CD8-positive, alpha-beta memory T cell (primary cell): ENCODE measurements at places on chromosomes 6 and 20. TPM values are rescaled to one million over a fixed set of nuclear protein-coding genes. Genes with fewer than 3 reads are reported as not detected.

DNA sequence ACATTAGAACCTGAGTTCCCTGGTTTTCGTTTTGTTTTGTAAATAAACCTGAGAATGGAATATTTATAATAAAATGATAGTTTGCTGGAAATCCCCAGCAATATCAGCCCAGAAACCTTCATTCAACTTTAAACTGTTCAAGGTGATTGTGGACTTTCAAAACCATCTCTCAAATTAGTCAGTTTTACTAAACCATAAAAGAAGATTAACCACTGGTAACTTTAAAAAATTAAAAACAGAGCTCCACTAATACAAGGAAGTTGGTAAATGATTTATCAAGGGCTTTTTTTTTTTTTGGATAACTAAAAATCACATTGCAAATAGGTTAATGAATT, 10.0 kb downstream of the MBOAT1 start:
- no peak for DNase-seq

GRCh38 chr20:44014807-44015732, 100.4 kb downstream of the TOX2 start:
- DNase-seq: no peak

DNA sequence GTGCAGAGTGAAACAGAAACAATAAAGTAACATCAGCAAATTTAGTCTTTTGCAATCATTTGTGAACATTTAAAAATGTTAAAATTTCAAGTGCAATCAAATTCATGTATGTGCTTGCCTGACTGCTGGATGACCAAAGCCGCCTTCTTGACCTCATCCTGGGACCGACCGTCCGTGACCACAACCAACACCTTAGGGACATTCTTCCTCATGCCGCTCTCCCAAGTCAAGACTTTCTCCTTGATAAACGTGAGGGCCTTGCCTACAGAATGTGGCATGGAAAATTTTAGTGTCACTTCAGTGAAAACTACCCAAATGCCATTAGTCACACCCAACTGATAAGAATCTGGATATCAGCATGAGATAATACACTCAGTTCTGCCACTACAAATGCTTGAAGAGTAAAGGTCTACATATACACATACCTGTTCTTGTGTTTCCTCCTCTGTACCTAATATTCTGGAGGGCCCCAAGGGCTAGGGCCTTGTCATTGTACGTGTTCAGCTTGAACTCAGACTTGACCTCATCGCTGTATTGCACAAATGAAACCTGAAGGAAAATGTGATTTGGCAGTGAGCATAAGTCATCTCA, 86.8 kb downstream of the COL12A1 start:
- no peak for DNase-seq

DNA sequence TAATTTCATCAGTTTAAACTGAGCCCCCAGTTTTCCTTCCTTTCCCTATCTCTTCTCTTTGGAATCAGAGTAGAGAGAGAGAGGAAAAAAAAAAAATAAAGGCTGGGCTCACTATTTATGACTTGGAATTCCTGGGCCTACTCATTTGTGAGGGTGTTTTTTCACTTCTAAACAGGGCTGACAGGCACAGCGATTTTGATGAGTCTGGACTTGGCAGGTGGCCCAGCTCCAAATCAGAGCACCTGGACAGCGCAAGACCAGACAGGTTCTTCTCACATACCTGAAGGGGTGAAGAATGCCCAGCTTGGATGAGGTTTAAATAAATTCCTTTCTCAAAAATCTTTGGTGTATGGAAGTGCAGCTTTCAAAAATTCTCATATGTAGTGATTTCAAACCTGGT, 122.2 kb downstream of the KIF13A start:
- DNase-seq: no peak

- no peak for DNase-seq
Measured at GRCh38 chr20:32497589-32498224, 87.4 kb downstream of the NOL4L start.

The ZSCAN31 gene
- 1.1 TPM for total RNA-seq
